ENCODE measurements at places on chromosomes 5 and 9. TPM values are rescaled to one million over a fixed set of nuclear protein-coding genes. Genes with fewer than 3 reads are reported as not detected.
A peak's percentile ranks its signal among the peaks of the same experiment; 100 is the strongest.

DNA sequence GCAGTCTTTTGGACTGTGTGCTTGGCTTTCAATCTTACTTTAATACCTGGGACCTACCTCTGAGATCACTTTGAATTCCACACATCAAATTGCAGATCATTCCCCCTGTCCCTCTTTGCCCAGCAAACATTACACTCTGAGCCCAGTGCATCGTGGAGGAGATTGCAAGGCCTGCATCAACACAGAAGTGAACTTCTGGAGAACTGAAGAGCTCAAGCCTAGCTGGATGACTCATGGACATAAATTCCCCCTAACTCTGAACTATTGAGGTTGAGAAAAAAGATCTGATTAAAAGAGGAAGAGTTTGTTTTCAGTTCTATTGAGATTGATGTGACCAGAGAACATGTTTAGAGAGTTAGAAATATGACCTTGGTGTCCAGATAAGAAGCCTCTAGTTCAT lies 316.0 kb upstream of the DMAC1 start:
- no peak for DNase-seq

GRCh38 chr5:56601641-56602071 lies 213.7 kb upstream of the MAP3K1 start:
- DNase-seq = no peak

DNA sequence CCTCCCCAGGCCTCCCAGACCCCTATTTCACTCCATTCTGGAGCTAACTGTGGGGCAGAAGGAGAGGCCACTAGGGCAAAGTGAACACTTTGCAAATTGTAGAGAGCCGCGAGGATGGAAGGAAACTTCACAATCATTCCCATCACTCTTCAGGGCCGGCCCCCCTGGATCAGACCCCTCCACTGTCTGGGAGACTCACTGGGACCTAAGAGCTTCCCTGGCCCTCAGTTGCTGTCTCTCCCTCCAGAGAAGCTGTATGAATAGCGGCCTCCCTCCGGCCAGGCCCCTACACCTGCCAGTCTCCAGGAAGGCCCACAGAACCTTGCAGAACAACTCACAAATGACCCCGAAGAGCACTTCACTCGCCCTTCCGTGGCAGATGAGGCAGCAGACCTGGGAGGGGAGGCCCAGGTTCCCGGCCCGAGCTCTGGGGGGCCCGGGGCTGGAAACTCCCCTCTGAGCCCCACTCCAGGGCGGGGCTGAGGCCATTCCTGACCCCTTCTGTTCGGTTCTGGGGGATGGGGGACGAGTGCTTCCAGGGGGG lies 141.9 kb upstream of the IER5L start:
- no peak for DNase-seq

- DNase-seq = no peak
Measured at GRCh38 chr9:114856942-114857315, 51.1 kb upstream of the TNFSF15 start.

DNA sequence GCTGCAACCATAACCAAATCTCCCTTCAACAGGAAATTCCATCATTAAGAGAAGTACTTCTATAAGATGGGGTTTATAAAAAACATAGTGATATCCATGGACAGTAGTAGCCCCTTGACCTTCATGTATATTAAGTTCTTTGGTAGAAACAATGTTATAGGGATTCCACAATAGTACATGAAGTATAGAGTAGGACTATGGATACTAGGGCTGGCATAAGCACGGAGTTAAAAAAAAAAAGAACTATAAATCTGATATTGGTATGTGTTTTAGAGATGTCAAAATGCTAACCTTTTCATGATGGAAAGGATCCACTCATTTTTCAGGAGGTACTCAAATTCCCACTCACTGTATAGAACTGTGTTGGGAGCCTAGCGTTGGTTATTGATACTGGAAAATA lies 337.6 kb downstream of the FGF10 start:
- no peak for DNase-seq

DNA sequence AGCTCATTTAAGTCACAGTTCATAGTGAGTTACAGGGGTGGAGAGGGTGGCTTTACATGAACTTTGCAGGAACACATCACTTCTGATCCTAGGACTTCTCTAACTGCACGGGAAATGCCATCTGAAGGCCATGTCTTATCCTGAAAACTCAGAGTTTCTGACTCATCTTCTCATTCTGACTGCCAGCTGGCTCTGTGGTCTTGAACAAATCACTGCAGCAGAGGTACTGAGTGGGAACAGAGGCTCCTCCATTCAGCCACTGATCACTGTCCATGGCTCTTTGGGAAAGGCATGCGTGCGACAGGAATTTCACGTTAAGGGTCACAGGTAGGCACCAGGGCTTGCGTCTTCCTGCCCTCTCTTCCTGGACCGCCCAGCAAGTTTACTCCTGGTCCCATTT lies 114.6 kb upstream of the LRRTM2 start:
- DNase-seq = no peak

GRCh38 chr5:181198905-181199519 lies 6.0 kb downstream of the TRIM7 start:
- DNase-seq = no peak

GRCh38 chr9:6959270-6960000 lies 201.7 kb downstream of the KDM4C start:
- no peak for DNase-seq

- no peak for DNase-seq
Measured at GRCh38 chr5:176875014-176875550, 24.1 kb downstream of the HK3 start.

DNA sequence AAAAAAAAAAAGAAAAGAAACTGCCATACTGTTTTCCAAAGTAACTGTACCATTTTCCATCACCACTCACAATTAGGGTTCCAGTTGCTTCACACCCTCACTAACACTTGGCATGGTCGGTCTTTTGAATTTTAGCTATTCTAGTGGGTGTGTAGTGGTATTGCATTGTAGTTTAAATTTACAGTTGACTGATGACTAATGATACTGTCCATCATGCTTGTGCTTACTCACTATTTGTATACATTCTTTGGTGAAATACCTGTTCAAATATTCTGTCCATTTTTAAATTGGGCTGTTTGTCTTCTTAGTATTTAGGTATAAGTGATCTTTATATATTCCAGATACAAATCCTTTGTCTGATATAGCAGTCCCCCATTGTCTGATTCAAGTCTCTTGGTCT lies 36.2 kb upstream of the ZNF169 start:
- no peak for DNase-seq

- peak; percentile 52 for DNase-seq
Measured at GRCh38 chr9:95511952-95512708, 4.6 kb downstream of the PTCH1 start.

GRCh38 chr5:149397530-149397929 lies 18.4 kb upstream of the IL17B start:
- DNase-seq = no peak

DNA sequence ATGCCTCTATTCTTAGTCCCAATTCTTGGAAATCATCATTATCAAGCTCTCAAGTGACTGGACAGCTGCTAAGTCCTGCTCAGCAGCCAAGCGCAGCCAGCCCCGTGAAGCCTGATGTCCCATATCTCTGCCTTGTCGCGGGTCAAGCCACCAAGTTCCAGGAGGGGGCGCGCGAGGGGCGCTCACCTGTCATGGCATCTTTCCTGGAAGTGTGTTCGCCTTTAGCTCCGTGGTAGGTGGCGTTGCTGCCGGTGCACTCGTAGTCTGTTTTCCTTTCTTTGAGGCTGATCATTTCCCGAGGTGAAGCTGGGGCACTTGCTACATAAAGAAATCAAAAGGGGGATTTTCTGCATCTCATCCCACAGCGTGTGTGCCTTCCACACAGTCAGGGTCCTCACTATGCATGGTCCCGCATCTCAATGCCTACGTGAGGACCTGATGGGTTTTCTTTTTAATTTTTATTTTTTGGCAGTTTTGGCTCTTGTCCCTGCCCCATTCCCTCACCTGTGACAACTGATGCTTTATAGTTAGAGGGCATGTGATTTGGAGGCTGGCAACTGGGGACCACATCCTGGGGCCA lies 227.0 kb upstream of the DAP start:
- peak; percentile 40 for DNase-seq

- no peak for DNase-seq
Measured at GRCh38 chr5:2891781-2892180, 140.3 kb upstream of the IRX2 start.

DNA sequence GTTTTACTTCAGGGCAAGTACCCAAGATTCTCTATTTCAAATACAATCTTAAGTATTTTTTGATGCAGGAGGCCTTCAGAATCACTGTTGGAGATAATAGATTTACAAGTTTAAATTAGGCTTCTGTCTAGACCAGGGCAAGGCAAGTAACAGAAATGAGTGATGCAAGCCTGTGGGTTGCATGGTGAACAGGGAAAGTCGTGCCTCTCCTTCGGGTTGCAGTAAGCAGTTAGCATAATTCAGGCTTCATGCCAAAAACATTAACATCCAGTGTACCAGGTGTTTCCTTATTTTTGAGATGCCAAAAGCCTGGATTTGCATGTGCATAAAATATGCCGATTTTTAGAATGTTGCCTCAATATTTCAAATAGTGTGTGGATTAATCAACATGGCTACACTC lies 369.0 kb downstream of the CAAP1 start:
- DNase-seq = no peak

GRCh38 chr9:3006851-3007250 lies 163.0 kb upstream of the PUM3 start:
- peak; percentile 33 for DNase-seq

DNA sequence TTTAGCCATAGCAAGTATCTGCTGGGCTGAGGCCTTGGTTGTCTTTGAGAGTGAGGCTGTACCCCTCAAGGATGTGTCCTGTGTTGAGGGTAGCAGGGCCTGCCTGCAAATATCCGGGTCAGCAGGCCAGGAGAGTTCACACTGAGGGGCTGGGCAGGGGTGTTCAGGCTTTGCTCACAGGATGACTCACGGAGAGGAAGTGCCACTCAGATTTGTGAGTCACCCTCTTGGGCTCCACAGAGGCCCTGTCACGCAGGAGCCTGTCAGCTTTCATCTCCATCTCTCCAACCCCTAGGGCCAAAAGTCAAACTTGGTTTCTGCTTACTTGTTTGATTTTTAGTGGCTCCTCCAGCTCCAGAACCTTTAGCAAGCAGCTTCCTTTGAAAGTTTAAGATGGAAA lies 211.5 kb downstream of the SEC61B start:
- no peak for DNase-seq

DNA sequence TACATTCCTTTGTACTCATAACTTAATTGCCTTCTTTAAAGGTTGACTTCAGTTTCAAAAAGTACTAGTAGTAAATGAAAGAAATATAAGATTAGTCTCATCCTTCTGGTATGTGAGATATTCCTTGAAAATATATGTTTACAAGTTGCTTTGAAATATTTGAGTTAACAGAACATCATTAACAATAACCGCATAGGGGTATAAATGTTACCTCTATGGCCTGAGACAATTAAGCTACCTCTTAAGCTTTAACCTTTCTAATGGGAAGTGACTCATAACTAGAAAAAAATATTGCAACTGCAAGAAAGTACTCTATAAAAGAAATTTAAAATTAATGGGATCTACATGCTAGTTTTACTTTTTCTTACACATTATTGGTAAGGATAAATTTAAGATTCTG lies 399.0 kb downstream of the CDH10 start:
- no peak for DNase-seq

GRCh38 chr5:160152287-160152686 lies 33.0 kb upstream of the PWWP2A start:
- no peak for DNase-seq

DNA sequence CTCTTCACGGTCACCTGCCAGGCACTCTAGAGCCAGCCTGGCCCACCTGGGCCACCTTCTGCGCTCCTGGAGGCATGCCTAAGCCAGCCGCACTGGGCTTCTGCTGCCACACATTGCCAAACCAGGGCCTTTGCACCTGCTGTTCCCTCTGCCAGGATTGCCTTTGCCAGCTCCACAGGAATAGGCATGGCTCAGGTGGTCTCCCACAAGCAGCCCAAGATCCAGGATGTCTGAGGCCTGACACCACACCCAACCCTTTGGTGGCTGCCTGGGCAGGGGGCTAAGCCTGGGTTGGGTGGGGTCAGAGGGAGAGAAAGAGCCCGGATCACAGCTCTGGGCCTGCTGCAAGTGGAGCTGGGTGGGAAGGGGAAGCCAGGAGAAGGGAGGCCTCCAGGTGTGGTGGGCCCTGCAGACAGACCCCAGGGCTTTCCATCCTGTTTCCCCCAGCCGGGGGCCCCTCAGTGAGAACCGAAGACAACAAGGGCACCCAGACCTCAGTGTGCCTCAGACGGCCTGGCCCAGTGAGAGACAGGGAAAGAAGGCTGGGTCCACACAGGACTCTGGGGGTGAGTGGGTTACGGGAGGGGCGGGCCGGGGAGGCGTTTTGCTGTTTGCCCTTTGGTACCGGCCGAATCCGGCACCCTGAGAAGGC lies 672 bp upstream of the SUSD3 start:
- DNase-seq = no peak

CEL gene
- 2.7 TPM for polyA plus RNA-seq

C9 gene
- polyA plus RNA-seq = not detected

CCDC152 gene
- 21.3 TPM for polyA plus RNA-seq
